ENCODE measurements at places on chromosomes 1 and 21. TPM values are rescaled to one million over a fixed set of nuclear protein-coding genes. Genes with fewer than 3 reads are reported as not detected.

Gene S100A16
- total RNA-seq: 1,254 TPM

Gene PRPF38A
- 14.5 TPM for total RNA-seq

Gene CD247
- 0.17 TPM for total RNA-seq

DNA sequence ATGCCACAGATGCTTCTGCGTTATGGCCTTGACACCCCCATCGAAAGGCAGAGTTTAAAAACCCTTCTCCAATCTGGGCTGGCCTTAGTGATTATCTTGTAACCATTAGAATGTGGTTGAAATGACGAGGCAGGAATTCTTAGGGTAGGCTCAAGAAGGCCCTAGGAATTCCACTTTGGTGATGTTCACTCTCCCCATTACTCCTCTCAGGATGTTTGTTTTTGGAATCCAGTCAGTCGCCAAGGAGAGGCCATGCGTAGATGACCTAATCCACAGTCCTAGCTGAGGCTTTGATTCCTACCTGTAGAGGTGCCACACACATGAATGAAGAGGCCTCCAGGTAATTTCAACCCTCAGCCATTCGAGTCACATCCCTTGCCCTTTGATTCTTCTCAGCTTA is 318.2 kb downstream of the NEGR1 start:
- peak; percentile 7 for DNase-seq

- DNase-seq: no peak
Observed at GRCh38 chr1:48048980-48049379, 51.8 kb upstream of the TRABD2B start.

DNA sequence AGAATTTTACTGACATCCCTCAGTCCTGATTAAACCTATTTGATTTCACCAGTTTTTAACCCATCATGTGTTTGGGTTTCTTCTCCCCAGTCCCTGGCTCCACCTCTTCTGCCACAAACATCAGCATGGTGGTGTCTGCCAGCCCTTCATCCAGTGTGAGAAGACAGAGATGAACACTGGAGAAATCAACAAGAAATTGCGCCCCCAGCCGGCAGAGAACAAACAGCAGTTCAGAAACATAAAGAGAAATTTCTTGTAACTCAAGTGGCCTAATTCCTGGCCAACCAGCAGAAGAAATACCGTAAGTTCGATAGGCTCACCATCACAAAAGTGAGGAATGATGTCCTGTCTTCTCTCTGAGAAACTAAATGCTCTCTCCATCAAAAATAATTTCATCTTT is 18.3 kb downstream of the S100A11 start:
- peak; percentile 37 for DNase-seq

- DNase-seq: no peak
Observed at GRCh38 chr21:46253610-46254124, 25.1 kb upstream of the LSS start.

- no peak for DNase-seq
Observed at GRCh38 chr1:102047724-102048123, 51.0 kb upstream of the OLFM3 start.

GRCh38 chr1:151058692-151059091 is 730 bp downstream of the CDC42SE1 start:
- DNase-seq: peak; percentile 92

DNA sequence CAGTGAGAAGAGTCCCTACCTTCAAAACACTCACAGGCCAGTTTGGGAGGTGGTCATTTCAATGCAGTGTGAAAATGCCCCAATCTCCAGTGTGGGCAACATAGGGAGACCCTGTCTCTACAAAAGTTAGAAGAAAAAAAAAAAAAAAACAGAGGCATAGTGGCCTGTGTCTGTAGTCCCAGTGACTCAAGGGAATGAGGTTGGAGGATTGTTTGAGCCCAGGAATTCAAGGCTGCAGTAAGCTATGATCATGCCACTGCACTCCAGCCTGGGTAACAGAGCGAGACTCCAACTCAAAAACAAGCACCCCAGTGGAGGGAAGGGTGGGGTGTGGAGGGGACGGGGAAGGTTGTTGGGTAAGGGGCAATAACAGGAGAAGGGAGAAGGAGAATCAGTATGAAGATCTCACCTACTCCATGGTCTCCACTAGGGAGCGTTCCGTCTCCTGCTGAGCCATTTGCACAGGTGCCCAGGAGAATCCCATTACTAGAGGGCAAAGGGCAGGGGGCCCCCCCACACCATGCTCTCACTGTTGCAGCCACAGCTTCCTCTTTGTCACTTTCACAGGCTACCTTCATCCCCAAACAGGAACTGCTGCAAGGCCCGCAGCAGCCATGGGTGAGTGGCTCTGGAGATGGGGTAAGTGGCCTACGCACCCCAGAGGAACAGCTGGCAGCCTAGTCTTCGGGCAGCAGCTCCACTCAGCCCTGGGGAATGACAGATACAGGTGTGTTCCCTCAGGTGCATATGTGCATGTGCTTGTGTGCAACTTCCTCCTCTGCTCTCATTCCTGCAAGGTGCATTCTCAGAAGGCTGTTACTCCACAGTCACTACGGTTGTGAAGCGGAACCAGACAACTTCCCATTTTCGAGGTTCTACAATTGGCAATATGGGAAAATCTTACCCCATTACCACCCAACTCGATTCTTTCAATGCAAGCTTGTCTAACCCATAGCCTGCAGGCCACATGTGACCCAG is 87.9 kb upstream of the LYST start:
- DNase-seq: no peak
